IPS DF 6.9 (cell line): ENCODE measurements at places on chromosomes 6 and 20.

GRCh38 chr6:33452496-33452895 is 1.9 kb upstream of the ZBTB9 start:
- no peak for DNase-seq

DNA sequence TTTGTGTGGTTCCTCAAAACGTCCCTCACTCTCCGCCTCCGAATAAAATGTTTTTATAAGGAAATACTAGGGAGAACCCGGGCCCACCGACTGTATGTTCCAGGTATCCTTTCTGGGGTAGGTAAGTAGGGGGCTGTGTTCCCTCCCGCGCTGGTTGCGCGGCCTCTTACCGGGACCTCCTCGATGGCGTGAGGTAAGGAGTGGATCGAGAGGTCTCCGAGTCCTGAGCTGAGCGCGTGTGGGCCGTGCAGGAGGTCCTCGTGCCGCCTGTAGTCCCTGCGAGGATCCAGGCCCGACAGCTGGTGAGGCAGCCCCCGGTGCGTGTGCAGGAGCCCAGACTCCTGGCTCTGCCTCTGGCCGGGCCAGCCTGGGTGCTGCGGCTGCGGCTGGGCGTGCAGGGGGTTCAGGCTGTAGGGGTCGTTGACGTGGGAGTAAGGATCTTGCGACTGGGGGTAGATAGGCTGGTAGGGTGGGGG is 5.1 kb downstream of the TFAP2A start:
- DNase-seq, result no peak

GRCh38 chr6:2659381-2659780 is 91.3 kb downstream of the MYLK4 start:
- no peak for DNase-seq

- no peak for DNase-seq
These were observed 43.0 kb downstream of the SLC2A4RG start for GRCh38 chr20:63782521-63782971.

DNA sequence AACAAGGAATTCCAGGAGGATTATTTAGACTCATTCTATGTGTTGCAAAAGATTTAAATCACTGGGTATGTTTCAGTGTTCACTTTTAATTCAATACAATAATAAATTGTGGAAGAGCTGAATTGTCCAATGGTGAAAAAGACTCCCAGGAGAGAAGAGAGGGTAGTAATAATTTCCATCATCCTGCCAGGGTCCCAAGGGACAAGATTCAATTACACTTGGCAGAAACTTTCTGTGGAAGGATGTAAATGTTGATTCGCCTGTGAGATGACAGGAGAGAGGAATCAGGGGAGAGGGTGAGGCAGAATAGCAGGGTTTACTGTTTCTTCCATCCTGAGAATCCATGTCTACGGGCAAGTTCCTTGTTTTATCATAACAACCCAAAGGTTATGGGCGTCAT is 342.7 kb downstream of the ESR1 start:
- DNase-seq, result no peak

DNA sequence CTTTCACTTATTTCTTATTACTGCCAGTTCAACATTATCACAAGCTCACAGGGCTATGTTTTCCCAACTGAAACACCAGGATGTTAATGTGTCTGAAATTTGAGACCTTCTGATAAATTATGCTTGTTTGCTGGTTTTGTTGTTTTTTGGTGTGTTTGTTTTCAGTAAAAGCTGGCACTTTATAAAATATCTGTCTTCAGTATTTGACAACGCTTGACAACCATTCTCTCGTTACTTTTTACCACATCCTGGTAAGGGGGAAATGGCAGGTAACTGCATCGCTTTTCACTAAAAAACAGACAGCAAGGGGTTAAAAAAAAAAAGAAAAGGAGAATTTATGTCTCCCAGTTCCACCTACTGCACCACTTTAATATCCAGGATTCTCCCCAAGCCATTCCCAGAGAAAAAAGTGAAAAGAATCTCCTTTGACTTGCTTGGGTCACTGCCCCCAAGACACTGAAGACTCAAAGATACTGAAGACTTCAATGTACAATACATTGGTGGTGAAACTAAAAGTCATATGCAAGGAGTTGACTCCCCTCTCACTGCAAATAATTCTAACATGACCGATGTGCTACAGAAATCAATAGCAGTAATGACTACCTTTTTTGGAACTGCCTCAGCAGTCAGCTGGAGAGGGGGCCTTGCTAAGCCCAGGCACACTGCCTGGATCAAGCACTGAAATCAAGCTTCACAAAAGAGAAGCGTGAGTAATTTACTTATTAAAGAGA is 88.9 kb downstream of the HIVEP2 start:
- no peak for DNase-seq

- no peak for DNase-seq
These were observed 2.5 kb upstream of the MANEA start for GRCh38 chr6:95574811-95575210.

- DNase-seq, result no peak
These were observed 23.3 kb downstream of the HSF2 start for GRCh38 chr6:122422614-122423267.

GRCh38 chr20:41165001-41165882 is 27.9 kb downstream of the PLCG1 start:
- DNase-seq, result no peak

DNA sequence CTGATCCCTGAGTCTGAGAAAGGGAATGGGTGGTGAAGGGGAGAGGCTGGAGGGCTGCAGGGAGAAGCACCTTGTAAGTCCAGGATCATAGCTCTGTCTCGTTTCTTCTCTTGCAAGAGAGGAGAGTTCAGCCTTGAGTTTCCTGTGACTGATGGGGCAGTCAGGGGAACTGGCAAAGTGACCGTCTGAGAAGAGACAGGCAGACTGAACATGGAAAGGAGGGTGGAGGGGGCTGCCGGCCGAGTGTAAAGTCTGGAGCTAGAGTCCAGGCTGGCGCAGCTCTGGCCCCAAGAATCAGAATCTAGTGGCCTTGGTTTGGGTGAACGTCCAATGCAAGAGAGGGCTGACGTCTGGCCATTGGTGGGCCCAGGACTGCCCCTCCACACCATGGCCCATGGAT is 72.5 kb downstream of the TCP11 start:
- no peak for DNase-seq

DNA sequence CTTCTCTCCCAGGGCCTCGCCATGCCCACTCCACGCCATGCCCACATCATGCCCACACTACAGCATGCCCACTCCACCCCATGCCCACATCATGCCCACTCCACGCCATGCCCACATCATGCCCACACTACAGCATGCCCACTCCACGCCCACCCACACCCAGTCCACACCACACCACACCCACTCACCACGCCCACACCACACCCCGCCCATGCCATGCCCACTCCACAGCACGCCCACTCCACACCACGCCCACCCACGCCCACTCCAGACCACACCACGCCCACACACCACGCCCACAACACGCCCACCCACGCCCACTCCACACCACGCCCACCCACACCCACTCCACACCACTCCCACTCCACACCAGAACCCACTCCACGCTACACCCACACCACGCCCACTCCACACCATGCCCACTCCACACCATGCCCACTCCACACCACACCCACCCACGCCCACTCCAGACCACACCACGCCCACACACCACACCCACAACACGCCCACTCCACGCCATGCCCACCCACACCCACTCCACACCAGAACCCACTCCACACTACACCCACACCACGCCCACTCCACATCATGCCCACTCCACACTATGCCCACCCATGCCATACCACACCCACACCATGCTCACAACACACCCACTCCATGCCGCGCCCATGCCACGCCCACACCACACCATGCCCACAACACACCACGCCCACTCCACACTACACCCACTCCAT is 88.6 kb downstream of the ERMARD start:
- DNase-seq, result no peak

DNA sequence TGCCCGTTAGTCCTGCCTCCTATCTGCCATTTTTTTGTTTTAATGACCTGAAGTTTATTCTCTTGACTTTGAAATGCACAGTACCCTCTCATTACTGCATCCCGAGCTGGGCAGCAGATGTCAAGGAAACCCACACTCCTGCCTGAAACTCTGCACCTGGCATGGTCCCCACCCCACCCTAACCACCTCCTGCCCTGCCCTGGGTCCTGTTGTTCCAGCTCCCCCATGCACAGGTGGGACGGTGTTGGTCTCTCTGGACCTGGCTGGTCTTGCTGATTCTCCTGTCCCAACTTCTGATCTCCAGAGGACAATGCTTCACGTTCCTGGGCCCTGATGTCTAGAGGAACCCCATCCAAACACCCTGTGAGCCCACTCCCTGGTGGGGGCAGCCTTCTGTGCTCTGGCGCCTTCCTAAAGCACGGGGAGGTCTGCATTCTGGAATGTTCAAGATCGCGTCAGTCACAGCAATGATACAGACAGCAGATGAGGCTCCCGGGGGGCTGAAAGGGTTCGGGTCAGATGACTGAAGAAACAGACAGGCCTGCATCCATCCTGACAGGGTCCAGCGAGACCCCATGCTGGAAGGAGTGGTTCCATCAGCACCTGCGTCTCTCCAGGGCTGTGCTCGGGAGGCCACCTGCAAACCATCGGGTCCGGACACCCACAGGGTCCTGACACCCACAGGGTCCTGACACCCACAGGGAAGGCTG is 73.6 kb downstream of the ERMARD start:
- no peak for DNase-seq

GRCh38 chr20:62792940-62793756 is 3.1 kb upstream of the MRGBP start:
- no peak for DNase-seq

DNA sequence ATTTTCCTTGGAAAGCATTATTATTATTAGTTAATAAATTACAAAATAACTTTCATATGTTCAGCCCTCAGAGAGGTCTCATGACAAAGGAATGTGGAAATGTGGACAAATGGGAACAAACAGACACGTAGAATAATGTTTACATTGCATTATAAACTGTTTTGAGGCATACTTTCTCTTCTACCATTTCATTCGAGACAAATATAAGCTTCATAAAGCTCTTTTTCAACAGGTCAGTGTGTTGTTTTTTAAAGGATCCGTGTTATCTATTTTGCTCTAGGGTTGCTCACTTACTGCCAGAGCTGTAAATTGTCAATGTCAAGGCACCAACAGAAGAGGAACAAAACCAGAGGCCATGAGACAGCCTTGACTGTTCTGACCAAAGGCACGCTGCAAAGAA is 256.8 kb downstream of the PHACTR1 start:
- DNase-seq, result no peak

DNA sequence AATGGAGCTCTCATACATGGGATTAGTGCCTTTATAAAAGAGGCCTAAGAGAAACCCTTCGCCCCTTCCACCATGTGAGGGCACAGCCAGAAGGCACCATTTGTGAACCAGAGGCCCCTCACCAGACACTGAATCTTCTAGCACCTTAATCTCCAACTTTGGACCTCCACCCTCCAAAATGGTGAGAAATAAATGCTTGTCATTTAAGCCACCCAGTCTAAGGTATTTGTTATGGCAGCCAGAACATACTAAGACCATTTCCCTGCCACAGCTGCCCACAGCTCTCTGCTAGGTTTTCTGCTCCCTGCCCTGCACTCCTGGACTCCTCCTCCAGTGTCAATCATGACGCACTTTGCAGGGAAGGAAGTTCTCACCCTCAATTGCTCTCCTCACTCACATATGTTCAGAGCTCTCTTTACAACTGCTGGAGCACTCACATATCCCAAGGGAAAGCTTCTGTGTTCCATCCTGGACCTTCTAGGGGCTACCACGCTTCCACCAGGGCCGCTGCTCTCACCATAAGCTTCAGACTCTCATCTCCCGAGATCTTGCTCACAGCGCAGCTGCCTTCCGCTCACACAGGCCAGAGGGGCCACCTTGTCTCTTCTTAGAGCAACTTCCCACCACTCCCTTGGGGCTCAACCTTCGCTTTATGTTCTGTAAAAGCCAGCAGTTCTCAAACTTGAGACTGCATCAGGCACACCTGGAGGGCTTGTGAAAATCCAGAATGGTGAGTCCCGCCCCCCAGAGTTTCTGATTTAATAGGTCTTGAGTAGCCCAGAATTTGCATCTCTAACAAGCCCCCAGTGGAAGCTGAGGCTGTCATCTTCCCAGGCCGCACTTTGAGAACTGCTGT is 1.6 kb upstream of the LY86 start:
- no peak for DNase-seq

DNA sequence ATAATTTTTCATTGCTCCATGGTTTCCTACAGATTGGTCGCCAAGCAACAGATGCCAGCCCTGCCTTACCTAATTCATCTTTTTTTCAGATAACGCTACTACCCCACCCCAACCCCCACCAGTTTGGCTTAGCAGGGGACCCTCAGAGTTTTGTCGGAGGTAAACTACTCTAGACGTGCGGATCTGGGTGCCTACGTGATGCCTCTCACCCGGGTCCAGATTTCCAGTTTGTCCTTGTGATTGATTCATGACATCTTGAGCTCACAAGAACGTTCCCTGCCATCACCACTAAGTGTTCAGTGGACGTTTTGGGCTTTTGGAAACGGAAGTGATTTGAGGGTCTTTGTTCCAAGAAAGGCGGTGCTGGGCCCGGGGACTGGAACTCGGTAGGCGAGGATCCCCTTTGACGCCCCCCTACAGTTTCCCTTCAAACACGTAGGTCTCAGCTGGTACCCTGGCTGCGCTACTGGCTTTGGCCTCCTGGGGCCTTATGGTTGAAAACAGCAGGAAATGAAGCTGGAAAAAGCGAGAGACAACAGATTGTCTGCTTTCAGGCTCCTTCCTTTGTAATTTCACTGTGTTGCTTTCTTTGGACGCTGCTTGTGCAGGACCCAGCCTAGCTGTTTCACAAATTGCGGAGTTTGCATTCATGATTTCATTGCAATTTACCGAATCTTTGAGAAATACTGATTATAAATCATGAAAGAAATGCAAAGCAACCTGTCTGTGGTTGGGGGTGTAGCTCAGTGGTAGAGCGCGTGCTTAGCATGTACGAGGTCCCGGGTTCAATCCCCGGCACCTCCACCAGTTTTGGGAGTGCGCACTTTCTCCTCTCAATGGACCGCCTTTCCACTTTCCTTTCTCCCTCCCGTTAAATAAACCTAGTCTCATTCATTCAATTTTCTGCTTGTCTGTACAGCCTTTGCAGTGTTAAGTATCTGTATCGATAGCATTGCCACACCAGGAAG is 81.0 kb downstream of the GPX5 start:
- DNase-seq, result no peak

- DNase-seq, result no peak
These were observed 126.3 kb downstream of the PRND start for GRCh38 chr20:4848041-4848440.

DNA sequence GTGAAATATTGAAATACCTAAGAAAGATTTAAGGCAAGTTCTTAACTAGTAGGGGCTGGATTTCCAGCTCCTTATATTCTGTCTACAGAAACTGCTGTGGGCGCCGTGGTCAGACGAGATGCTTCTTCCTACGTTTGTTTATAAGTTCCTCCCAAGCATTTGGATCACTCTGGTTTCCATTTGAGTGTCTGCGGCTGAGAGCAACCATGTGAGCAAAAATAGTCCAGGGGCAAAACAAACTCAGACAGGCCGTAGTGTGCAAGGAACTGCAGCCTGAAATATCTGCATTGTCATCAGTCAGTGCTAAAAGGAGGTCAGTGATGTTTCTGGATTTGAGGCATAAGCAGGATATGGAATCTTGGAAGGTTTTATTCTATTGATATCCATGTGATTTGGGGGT is 485.9 kb upstream of the JAG1 start:
- DNase-seq, result no peak

GRCh38 chr6:106184629-106185028 is 98.5 kb downstream of the PRDM1 start:
- no peak for DNase-seq
